Epithelial cell of proximal tubule (primary cell): ENCODE measurements at places on chromosomes 1 and 21.

DNA sequence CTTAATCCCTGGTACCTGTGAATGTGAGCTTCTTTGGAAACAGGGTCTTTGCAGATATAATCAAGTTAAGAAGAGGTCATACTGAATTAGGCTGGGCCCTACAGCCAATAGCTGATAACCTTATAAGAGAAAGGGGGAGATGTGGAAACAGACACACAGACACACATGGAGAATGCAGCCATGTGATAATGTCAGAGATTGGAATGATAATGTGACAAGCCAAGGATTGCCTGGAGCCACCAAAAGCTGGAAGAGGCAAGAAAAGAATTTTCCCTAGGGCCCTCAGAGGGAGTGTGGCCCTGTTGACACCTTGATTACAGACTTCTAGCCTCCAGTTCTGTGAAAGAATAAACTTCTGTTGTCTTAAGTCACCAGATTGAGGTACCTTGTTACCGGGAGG lies 114.5 kb upstream of the SOD1 start:
- no peak for DNase-seq

- no peak for DNase-seq
Measured at GRCh38 chr1:44576456-44577150, 97.7 kb downstream of the TMEM53 start.

GRCh38 chr1:222373216-222373615 lies 174.7 kb downstream of the HHIPL2 start:
- DNase-seq, result no peak

DNA sequence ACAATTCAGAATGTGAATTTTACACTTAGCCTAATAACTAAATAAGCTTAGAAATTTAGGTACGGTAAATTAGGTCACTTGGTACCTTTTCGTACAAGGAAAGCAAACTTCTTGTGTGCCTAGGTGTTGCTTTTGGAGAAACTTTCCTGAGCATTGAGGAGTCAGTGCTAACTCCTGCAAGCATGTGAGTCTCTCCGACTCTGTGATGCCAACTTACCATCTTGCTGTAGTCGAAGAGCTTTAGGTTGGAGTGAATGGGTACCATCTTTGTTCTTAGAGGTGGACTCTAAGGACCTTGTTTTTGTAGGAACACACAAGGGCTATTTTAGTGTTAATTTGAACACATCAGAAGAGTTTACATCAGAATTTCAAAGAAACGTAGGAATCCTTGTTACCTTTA lies 688.9 kb downstream of the USP25 start:
- DNase-seq, result no peak

DNA sequence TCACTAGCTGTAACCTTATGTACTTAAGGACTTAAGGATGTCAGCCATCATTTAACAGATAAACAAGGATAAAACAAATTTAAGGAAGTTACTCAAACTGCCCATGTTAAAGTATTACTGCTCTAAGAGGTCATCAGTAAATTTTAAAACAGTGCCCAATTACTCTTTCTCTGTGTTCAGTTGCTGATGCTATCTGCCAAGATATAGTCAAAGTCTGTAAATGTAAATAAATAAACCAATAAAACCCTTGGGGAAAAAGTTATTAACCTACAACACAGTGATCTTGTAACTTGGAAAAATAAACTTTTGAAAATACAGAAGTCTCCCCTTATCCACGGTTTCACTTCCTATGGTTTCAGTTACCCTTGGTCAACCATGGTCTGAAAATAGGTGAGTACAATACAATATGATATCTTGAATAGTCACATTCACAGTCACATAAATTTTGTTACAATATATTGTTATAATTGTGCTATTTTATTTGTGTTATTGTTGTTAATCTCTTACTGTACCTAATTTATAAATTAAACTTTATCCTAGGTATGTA lies 501.8 kb downstream of the LMO4 start:
- no peak for DNase-seq

GRCh38 chr1:66399888-66400529 lies 133.9 kb upstream of the SGIP1 start:
- no peak for DNase-seq

DNA sequence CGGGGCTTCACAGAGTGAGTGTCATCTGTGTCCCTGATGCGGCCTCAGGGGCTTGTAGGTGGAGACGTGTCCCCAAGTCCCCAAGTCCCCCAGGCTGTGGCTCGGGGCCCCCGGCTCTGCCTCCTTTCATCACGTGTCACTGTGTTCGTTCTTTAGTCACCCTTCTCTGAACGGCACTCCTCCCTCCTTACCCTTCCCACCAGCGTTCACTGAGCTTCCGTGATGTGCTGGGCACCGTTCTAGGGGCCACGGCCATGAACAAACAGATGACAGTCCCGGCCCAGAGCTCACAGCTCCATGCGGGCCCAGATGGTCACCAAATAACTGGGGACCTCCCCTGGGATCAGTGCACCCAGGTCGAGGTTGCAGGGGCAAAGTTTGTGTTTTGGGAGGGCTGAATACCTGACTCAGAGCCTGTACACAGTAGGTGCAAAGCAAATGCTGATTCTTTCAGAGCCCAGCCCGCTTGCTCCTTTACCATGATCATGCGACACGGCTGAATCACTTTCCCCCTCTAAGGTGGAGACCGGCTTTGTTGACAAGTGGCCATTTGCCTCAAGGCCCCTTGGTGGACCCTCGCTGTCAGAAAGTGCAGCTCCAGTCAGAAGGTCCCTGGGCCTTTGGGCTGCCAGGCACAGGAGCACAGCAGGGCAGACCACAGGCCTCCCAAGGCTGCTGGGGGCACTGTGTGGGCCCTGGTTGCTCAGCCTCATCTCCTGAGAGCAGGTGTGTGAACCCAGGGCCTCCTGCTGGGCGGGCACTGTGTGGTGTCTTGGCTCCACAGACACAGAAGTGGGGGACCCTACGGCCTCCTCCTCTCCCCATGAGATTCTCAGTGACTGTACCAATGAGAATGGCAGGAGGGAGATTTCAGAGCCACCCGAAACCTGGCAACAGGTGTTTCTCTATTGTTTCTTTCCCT lies 592.5 kb downstream of the PTPRU start:
- no peak for DNase-seq

DNA sequence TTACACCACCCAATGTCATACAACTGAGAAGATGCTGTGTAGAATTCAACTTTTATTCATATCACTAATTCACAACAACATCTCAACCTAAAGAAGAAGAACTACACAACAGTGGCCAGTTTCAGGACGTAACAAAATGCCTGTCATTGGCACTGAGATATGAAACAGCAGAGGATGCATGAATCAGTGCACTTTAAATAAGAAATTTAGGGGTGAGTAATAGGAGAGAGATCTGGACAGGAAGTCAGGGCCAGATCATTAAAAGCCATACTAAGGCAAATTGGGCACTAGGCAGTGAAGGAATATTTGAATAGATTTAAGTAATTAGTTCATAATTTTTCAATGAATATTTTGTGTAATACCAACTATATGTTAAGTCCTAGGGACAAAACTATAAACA lies 510.5 kb downstream of the PLPP3 start:
- no peak for DNase-seq

DNA sequence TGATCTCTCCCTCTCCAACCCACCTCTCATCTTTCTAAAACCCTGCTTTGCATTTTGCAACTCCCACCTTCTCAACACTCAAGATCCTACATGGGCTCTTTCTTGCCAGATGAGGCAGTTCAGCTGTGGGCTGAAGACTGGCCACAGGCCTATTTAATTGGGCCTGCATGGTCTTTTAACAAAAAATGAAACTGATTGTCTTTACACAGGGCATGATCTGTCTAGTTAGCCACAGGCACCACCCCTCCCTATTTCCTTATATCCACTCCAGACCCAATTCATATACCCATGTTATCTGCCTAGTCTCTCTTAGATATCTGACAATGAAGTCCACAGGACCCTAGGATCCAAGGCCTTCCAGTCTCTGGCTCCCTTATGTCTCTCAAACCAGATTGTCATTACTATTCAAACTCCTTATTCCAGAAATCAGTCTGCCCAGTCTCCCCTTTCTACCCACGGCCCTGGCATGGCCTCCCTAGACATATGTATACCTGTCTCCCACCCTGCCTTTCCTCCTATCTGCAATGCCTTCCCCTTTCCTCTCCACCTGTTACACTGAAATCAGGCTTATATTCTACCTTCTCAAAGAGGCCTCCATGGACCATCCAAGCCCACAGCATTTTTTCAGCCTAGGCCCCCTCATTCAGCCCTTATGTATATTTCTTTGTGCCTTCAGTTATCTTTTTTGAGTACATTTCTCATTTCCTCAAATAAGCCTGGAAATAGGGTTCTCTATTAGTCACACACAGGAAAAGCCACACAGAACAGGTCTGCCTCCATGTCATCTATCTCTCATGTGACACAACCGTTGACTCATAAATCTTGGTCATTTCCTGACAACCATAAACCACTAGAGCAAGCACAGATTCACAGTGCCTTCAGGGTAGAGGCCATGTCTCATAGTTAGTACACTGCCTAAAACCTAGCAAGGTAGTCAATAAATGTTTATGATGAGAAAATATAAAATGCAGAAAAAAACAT lies 39.0 kb downstream of the LPAR3 start:
- DNase-seq, result peak; percentile 67

- DNase-seq, result no peak
Measured at GRCh38 chr21:38869196-38869595, 63.5 kb downstream of the ETS2 start.

DNA sequence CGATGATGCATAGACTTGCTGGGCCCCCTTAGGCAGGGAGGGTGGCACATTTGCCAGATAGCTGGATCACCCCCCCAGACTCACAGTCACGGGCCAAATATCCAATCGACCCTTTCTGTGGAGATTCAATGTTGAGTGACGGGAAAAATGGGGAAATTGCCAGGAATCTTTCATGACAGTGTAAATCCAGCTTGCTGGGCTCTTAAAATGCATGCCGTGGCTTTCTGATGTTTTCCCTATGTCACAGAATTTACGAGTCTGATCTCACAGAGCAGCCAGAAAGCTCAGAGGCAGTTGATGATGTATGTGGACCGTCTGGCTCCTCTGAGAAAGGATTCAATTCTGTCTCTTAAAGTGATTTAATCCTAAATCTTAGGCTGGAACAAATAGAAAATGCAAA lies 150.1 kb upstream of the ZNF644 start:
- no peak for DNase-seq

DNA sequence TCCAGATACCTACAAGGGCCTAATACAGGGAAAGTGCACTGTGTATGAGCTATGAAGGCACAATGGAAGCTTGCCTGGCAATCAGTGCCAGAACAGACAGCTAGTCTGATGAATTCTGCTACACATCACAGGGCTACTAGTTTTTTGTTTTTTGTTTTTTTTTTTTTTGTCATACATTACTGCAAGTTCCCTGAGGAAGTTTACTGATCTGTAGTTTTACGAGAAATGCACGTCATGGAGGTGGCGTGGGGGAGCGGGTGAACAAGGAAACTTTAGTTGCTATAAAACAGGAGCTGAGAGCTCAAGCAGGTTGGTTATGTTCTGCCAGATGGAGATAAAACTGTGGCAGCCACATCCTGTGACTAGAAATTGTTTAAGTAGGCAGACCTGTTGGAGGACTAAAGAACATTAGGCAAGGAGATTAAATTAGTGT lies 17.7 kb downstream of the PTPRC start:
- DNase-seq, result no peak

GRCh38 chr21:16969636-16970035 lies 543.2 kb upstream of the CXADR start:
- DNase-seq, result no peak

DNA sequence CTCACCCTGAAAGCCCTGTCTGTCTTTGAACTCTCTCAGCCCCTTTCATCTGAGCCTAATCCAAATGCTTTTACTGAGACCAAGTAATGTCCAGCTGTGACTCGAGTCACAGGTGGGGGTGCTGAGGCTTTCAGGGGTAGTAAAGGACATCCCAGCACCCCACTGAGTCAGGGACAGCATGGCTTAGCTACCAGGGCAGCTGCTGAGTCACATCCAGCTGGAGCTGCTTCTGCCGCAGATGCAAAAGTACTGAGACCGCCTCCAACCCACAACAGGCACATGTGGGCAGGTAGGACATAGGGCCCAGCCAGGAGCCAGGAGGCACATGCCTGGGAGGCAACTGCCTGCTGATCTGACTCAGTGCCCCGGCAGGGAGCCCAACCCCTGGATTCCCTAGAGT lies 6.7 kb upstream of the VSIG8 start:
- no peak for DNase-seq

- no peak for DNase-seq
Measured at GRCh38 chr1:23701996-23702395, 10.4 kb downstream of the RPL11 start.

DNA sequence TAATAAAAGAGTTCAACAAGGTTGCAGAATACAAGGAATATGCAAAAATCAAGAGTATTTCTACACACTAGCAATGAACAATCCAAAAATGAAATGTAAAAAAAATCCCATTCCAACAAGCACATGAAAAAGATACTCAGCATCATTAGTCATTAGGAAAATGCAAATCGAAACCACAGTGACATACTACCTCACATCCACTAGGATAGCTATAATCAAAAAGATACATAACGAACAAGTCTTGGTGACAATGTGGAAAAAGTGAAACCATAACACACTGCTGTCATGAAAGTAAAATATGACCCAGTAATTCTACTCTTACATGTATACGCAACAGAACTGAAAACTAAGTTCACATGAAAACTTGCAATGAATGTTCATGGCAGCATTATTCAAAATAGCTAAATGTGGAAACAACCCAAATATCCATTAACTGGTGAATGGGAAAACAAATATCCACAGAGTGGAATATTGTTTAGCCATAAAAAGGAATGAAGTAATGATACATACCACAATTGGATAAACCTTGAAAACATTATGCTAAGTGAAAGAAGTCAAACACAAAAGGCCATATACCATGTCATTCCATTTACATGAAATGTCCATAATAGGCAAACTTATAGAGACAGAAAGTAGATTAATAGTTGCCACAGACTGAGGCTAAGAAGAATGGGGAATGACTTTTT lies 34.3 kb downstream of the PIK3R3 start:
- no peak for DNase-seq

DNA sequence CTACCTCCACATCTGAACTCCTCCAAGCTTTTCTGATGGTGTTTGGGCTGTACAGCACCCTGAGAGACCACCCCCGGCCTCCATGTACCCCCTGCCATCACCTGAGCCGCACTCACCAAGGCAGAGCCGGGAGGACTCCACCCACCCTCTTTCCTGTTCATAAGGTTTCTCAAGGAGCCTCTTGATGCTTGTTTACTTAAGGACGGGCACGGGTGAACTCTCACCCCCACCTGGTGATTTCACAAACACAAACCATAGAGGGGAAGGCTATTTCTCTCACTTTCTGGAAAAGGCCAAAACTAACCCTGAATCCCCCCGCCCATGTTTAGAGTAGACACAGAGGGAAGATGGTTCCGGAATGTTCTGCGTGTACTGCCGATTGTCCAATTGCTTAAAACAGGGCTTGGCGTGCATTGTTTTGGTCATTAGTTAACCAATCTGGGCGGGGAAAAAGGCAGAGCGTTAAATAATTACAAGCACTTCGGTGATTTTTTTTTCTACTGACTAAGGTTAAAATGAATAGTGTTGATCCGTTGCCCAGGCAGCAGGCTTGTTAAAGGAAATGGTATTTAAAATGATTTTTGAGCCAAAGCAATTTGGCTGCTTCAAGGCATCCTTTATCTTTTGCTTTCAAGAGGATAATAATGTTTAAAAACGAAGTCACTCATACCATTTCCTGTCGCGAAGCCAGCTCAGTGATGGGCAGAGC lies 279.8 kb upstream of the VAMP3 start:
- DNase-seq, result peak; percentile 56

- no peak for DNase-seq
Measured at GRCh38 chr21:33039536-33039935, 13.8 kb downstream of the OLIG2 start.
